Stimulated activated CD4-positive, alpha-beta T cell treated with anti-CD3 and anti-CD28 coated beads, TNF-alpha, amount 100 ng/mL, for 1 hour (primary cell): ENCODE measurements at places on chromosomes 12 and 14.

- DNase-seq = no peak
Measured at GRCh38 chr14:22428700-22429291, 160.2 kb downstream of the DAD1 start.

DNA sequence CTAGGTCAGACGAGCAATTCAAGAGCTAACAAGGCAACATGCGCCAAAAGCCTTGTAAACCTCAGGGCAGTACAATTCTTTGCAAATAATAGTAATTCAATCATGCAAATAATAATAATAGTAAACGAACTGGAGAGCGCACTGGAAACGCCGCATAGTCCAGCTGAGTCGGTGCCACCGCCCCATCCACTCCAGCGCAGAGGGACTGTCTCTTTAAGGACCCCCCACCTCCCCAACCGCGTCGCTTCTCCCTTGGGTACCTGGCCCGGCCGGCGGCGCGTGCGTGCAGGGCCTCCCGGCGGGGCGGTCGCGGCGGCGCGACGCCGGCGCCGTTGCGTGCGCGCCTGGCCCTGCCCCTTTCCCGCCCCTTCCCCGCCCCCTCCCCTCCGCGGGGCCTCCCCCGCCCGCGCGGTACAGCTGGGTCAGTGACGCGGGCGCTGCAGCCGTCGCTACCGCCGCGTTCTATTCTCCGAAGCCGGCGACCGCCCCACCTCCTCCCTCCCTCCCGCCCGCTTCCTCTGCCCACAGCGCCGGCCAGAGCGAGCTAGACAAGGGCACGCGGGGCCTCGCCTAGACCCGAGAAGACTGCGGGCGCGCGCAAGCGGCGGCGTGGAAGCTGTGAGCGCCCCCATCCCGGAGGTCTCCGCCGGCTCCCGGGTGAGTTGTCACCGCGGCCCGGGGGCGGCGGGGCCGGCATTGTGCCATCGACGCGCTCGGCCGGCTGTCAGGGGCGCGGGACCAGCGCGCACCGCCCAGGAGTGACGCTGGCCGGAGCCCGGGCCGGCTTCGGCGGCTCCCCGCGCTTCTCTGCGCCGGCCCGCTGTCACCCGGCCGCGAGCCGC, at the start of gene SUSD6:
TSS of gene SUSD6 (plus strand) at position 425 of the 842 bp plus-strand sequence. CDS start 46,997 bp downstream, outside the sequence.
- DNase-seq = peak; percentile 73

DNA sequence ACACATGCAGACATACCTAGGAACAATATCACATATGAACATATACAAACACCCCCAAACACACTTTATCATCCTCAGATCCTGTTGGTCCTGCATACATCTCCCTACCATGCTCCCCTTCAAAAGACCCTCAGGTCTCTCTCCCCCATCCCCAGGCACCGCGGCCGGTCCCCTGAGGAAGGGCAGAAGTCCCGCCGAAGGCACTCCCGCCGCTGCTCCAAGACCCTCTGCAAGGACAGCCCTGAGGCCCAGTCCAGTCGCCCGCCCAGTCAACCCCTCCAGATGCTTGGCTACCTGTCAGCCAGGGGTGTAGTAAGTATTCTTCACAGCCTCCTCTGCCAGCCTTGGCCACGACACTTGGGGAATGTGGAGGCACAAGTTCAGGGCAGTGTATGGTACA, 48.2 kb upstream of the HSPB8 start:
- no peak for DNase-seq

- no peak for DNase-seq
Measured at GRCh38 chr12:98402091-98402490, 113.3 kb upstream of the TMPO start.

- no peak for DNase-seq
Measured at GRCh38 chr12:121494093-121494787, 86.6 kb downstream of the KDM2B start.

GRCh38 chr12:119673634-119674033, 5.7 kb downstream of the PRKAB1 start:
- DNase-seq = no peak

DNA sequence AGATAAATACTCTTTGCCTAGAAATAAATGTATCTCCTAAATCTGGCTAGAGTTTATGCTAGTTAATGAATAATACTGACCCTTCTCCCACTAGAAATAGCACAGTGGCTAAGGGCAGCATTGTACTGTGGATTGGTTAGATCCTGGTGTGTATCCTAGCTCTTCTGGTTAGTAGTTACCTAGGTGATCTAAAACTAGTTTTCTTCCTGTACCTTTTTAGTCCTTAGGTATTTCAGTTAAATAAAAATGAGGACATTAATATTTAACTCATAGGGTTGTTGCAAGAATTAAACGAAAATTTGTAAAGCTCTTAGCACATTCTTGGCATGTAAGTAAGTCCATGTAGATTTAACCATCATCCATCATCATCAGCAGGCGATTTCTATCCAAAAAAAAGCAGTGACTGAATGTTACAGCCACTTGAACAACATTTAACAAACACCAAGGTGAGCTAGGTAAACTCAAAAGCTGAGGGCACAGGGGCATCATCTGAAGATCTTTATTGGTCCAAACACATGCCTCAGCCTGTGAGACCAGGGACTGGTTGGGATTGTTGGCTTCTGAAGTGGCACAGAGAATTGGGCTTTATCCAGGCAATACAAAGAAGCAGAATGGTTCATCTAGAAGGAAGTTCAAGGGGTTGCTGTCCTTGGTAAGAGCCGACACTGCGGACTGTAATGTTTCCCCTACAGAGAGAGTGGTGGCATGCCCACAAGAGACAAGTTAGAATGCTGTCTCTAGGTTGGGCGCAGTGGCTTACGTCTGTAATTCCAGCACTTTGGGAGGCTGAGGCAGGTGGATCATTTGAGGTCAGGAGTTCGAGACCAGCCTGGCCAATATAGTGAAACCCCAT, 100.8 kb downstream of the GAS2L3 start:
- DNase-seq = no peak

- no peak for DNase-seq
Measured at GRCh38 chr14:55512421-55512820, 67.6 kb upstream of the KTN1 start.

DNA sequence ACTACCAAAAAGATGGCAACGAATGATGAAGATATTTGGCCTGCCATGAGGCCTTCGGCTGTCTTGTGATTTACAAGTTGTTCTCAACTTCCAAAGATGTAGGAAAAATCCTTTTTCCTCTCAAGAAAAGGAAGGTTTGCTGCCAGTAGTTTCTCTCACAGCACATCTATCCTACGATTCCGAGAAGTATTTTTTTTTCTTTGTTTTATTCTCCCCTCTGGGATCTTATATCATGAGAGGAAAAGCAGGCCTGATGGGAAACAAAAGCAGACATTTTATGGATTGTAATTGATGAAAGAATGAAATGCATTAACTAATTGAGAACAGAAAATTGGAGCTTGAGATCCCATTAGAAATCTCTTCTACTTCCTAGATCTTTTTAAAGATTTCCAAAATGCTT, 1197.9 kb upstream of the SEL1L start:
- no peak for DNase-seq

GRCh38 chr12:19841451-19841850, 402.2 kb downstream of the AEBP2 start:
- no peak for DNase-seq

DNA sequence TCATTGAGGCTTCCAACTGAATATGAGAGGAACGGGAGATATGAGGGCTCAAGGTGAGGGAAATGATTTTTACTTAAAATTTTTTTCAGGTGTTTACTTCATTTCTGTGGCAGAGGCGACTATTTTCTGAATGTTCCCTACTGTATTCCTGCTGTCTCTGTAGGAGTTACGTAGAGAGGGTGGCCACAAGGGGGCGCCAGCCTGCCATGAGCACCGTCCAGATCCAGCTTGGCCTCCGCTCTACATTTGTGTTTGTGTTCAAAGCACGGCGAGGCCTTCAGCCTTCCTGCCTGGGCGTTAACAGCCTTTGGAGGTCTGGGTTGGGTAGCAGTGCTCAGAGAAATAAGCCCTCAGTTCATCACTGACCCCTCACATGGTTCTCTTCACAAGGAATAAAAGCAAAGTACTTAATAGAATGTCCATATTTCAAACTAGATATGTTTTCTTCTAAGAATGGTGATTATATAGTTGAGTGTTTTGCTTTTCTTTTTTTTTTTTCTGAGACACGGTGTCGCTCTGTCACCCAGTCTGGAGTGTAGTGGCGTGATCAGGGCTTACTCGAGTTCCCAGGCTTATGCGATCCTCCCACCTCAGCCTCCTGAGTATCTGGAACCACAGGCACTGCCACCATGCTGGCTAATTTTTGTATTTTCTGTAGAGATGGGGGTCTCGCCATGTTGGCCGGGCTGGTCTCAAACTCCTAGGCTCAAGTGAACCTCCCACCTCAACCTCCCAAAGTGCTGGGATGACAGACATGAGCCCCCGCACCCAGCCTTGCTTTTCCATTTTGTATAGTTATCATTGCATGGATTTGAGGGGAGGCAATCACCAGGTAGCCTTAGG, 22.3 kb downstream of the CKB start:
- peak; percentile 50 for DNase-seq

- no peak for DNase-seq
Measured at GRCh38 chr12:45355730-45356129, 139.8 kb downstream of the ANO6 start.

DNA sequence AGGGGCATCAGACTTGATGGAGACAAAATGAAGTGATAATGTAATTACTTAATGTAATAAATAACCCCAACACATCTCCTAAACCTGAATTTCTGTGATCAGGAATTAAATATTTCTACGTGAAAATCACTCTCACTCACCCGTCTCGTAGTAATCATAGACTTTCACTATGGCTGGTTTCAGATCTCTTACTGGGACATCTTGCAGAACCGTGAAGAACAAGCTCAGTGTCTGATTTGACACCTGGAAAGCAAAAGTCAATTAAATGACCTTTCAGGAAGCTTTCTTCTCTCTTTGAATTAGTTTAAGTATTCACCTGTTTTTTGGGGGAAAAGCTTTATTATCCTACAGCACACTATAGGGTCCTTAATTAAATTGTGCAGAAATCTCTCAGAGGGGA, 47.1 kb downstream of the A2M start:
- DNase-seq = no peak
